ENCODE measurements at places on chromosomes 12 and 14.
A peak's percentile ranks its signal among the peaks of the same experiment; 100 is the strongest.

DNA sequence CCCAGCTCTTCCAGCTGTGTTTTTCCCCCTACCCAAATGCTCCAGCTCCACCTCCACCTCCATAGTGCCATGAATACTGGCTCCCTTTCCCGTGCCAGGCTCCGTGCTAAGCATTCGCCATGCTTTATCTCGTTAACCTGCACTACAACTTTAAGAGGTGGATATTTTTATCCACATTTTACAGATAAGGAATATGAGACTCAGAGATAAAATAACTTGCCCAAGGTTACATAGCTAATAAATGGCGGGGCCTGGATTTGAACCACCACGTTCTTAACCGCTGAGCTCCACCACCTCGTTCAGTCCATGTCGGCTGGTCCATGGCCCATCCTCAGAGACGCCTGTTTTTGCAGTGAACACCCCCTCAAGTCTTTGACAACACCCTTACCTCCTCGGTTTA, 115.0 kb downstream of the ZFP36L1 start:
- no peak for DNase-seq

DNA sequence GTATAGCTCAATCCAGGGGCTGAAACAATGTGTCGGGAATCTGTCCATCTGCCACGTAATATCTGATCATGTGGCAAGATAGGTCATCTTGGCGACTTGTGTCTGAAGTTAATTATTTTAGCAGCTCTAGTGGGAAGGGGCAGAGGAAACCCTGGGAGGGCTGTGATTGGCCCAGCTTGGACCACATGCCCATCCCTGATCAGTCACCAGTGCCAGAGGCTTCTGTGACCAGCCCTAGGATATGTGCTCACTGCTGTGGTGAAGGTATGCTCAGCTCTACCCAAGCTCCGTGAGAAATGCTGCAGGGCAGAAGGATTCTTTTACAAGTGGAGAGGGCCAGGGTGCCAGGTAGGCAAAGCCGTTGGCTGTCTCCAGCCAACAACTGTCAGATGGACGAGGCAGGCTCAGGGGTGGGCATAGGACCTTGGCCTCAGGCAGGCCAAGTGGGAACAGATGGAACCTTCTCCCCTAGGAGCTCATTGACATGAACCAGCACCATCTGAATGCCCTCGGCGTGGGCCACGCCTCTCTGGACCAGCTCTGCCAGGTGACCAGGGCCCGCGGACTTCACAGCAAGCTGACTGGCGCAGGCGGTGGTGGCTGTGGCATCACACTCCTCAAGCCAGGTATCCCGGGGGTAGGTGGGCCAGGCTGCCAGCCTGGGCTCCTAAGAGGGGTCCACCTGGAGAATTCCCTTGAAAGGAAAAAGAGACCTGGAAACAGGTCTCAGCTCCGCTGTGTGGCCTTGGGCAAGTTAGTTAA, 21.1 kb downstream of the MVK start:
- DNase-seq = no peak

GRCh38 chr12:68065687-68066086, 76.4 kb downstream of the IFNG-AS1 start:
- no peak for DNase-seq

DNA sequence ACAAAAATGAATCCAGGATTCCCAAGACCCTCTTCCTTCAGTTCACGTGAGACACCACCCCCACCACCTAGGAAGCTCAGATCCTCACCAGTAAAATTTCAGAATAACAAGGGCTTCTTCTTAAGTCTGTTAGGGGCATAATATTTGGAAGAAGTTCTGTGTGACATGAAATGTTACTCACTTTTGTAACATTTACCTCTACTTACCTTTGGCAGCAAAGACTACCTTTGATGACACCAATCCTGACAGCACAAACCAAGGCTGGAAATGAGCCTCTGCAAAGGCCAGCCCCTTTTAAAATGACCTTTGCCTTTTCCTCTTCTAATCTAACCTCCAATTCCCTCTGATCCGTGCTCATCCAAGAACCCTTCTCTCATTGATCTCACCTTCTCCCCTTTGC, 19.4 kb upstream of the KRT77 start:
- DNase-seq = no peak

GRCh38 chr12:53048780-53049401, 974 bp upstream of the TNS2 start:
- no peak for DNase-seq

- DNase-seq = no peak
These were observed 66.6 kb downstream of the LLPH start for GRCh38 chr12:66063916-66064315.

- DNase-seq = no peak
These were observed 123.1 kb upstream of the RASSF8 start for GRCh38 chr12:25835385-25835784.

- DNase-seq = no peak
These were observed 1.2 kb downstream of the TARBP2 start for GRCh38 chr12:53502331-53502730.

- no peak for DNase-seq
These were observed 248.8 kb downstream of the ANO6 start for GRCh38 chr12:45464699-45465098.

DNA sequence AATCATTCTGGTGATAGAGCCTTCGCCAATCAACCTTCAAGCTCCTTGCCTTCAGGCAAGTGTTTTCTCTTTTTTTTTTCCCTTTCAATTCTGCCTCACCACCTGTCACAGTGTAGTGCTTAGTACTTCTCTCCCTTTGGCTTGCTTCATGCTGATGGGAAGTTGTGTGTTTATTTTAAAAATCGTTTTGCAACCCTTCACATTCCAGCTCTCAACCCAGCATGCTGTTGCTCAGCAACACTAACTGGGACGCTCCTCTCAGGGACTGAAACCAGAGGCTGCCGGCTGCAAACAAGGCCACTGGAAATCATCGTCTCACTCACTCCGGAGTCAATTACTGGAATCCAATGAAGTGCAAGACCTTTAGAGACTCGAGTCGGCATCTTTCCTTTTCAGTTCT, 342.7 kb downstream of the PRKD1 start:
- DNase-seq = no peak

GRCh38 chr12:14769969-14770495, 33.2 kb downstream of the WBP11 start:
- DNase-seq = peak; percentile 84

DNA sequence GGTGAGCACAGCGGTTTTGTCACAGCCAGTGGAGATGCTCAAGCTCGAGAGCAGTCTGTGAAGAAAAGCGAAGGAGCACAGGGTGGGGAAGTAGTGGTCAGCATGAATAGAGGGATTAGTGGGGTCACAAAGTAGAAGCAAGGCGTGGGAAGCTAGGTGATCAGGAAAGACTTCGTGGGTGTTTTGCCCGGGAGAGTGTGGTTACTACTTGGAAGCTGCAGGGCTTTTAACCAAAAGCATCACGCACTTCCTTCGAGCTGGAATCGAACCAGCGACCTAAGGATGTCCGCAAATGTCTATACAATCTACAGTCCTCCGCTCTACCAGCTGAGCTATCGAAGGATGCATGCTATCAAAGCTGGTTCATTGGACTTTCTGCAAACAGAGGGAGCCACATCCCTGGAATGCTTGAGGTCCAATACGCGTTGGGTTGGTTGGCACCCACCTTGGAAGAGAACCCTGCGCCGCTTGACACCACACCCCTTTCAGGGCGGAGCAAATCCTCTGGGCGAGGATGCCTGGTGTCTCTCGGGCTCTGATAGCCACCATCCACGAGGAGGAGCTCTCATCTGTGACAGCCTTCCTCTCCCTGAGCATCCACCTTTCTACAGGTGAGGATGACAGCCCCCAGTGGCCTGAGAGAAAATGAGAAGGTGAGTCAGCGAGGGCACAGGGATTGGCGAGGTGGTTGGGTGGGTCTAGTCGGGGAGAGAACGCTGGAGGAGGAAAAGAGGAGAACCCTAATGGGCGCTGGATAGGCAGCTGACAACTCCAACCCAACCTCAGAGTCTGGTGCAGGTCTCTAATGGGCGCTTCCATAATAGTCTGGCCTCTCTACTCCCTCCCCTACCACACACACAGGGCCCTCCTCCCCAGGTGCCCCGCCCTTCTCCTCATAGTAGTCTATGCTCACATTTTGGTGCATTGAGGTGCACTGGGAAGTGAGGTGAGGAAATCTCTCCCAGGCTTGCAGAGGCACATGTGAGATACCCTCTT, 16.0 kb upstream of the OR6S1 start:
- DNase-seq = no peak

GRCh38 chr12:10709808-10710207, 13.3 kb downstream of the YBX3 start:
- DNase-seq = no peak

GRCh38 chr14:45467023-45467422, 214.0 kb upstream of the MIS18BP1 start:
- no peak for DNase-seq

- no peak for DNase-seq
These were observed 4.8 kb downstream of the SYNE3 start for GRCh38 chr14:95511687-95512086.

DNA sequence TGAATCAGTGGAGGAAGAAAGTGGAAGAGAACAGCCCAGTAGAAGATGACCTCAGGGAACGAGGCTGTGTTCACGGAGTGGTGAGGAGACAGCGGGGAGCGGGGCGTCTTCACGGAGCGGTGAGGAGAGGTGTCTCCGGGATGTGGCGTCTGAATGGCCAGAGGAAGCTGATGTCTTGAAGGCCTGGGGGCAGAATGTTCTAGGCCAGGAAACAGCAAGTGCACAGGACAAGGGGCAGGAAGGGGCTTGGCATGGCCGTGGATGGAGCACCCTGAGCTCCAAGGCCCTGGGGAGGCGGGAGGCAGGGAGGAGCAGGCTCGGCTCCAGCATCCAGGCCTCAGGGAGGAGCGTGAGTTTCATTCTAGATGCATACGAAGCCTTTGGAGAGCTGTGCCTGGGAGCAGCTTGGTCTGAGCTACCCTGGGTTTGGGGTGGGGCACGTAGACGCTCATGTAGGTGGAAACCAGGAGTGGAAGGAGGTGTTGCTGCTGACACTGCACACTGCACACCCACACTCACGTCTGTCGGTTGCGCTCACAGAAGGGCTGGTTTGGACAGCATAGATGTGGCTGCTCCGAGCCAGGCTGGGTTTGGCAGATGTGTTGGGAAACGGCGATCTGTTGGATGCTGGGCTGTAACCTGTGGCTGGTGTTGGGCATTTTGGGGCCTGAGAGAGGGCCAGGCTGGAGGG, 131.6 kb downstream of the ADGRD1 start:
- DNase-seq = no peak

GRCh38 chr12:9669019-9669326, 540 bp upstream of the CLEC2D start:
- no peak for DNase-seq

DNA sequence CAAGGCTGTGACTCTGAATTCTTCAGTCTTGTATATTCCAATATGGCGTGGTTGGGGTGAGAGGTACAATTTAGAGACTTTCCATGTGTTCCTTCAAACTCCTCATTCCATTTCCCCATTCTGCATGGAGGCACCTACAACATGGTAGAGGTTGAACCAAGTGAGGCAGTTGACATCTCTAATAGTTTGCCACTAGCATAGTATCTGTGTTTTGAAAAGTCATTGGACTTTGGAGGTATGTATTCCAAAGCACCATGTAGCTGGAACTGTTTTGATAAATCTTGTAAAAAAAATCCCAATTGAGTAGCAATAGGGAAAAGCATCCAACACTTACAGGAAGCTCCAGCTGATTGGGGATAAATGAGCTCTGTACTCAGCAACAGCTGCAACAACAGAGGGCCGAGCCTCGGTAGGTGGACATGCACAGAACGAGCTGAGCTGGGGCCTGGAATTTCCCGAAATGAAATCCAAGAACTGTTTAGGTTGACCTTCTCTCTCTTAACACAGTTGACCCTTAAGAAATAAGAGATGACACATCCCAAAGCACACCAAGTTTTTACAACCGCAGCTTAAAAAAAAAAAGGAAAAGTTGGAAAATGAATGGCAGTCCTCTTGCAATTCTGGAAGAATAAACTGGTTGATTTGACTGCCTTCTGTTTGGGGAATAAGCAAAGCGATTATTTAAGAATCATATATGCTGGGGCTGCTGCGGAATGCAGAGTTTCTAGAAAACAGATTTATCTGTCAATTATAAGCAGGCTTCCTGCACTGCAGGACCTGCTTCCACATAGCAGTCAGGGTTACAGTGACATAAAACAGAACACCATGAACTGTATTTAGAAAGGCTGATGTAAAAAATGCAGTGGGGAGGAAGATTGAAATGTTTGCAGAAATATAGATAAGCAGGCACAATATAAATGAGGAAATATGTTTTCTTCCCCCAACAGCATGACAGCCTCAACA, 194.6 kb upstream of the KRR1 start:
- no peak for DNase-seq

- DNase-seq = no peak
These were observed 6.0 kb downstream of the GPR132 start for GRCh38 chr14:105059035-105059924.

GRCh38 chr14:54933006-54933405, 30.4 kb upstream of the GCH1 start:
- DNase-seq = no peak

GRCh38 chr14:93713726-93714405, 74.4 kb downstream of the PRIMA1 start:
- no peak for DNase-seq

- DNase-seq = no peak
These were observed 59.5 kb downstream of the ETNK1 start for GRCh38 chr12:22684140-22685118.

DNA sequence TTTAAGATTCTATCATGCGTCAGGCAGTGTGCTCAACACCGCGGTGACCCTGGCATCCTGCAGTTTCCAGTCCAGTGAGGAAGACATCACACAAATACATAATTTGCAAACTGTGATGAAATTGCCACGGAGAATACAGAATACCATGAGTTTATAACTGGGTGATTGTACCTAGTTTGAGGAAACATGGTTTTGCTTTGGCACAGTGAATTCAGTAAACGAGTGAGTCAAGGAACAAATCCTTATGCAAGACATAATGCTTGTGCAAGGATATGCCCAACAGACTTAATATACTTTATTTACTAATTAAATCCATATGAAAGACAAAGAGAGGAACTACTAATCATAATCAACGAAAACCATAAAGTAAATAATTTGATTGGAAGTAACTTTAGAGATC, 311.8 kb upstream of the TMTC1 start:
- no peak for DNase-seq

GRCh38 chr12:6507102-6507998, 13.4 kb downstream of the NCAPD2 start:
- DNase-seq = no peak

DNA sequence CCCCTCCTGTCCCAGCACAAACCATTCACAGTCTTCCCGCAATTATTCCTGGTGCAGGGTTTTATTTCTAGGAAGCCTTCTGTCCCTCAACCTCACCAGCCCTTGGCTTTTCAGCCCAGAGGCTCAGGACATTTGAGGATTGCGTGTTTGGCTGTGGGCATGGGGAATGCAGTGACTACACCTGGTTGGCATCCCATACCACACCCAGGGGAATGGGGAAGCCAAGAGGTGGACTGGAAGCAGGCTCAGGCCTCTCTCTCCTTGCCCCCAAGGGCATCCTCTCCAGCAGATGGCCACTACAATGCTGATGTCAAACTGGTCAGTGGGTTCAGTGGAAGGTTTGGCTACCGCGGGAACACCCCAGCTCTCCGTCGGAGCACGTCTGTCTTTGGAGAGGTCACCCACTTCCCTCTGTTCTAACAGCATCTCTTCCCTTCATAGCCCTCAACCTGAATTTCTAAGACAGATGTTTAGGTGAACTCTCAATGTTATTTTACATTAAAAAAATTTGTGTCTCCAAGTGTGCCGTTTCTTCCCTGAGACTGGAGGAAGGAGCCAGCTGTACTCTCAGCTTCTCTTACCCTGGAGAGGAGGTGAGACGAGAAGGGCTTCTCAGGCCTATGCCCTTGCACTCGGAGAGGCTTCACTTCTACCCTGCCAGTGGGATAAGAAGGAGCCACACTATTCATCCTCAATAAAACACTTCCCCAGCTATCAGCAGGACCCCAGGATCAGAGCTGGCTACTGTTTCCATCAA, 35.5 kb downstream of the DCAF4 start:
- no peak for DNase-seq

- DNase-seq = peak; percentile 67
These were observed 446 bp upstream of the SPATS2 start for GRCh38 chr12:49366652-49367380.
